ENCODE measurements at places on chromosomes 11 and 22. TPM values are rescaled to one million over a fixed set of nuclear protein-coding genes. Genes with fewer than 3 reads are reported as not detected.

GRCh38 chr11:117992620-117993019 is 6.4 kb downstream of the IL10RA start:
- H3K36me3 ChIP-seq: peaks cover 59% of the 10 kb centered on the region
- H3K27ac ChIP-seq: no peak overlapping the region
- no peak for DNase-seq
- no peaks in the 10 kb centered on the region for H3K27me3 ChIP-seq
- H3K4me1 ChIP-seq: peaks cover 20% of the 10 kb centered on the region

- peak overlapping the region; percentile 19 for H3K27ac ChIP-seq
- no peak for DNase-seq
- no peak overlapping the region for H3K4me3 ChIP-seq
- H3K4me1 ChIP-seq: no peaks in the 10 kb centered on the region
- no peaks in the 10 kb centered on the region for H3K27me3 ChIP-seq
- H3K36me3 ChIP-seq: no peaks in the 10 kb centered on the region
Measured at GRCh38 chr11:46216019-46216764, 61.3 kb upstream of the CREB3L1 start.

DNA sequence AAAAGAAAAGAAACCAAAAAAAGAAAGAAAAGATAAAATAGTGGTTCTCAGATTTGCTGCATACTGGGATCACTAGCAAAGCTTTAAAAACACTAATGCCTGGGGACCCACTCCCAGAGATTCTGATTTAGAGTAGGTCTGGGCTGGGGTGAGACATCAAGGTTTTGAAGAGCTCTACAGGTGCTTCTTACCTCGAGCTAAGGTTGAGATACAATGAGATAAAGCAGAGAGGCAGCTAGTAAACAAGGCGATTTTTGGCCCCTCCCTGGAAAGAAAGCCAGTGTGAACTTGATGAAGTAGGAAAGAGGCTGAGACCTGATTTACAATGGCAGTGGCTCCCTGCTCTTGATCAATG is 327.6 kb upstream of the CCDC90B start:
- H3K4me3 ChIP-seq: no peak overlapping the region
- no peaks in the 10 kb centered on the region for H3K4me1 ChIP-seq
- DNase-seq: no peak
- no peaks in the 10 kb centered on the region for H3K27me3 ChIP-seq

DNA sequence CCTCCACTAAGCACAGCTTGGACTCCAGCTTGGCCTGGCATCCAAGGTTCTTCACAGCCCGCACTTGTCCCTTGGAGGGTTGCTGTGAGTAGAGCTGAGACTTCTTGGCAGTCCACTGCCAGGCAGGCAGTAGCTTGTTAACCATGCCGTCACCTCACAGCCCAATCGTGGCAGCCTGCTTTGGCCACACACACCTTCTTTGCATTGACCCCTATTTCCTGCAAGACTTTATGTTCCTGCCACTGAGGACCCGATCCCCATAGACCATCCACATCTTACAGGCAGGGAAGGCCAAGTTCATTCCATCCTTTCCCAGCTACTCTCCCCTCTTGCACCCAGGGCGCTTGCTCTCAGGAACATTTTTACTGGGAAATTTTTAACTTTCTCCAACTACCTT is 2.5 kb upstream of the PYGM start:
- peak overlapping the region; percentile 82 for H3K27ac ChIP-seq
- H3K36me3 ChIP-seq: peaks cover 75% of the 10 kb centered on the region
- H3K4me3 ChIP-seq: no peak overlapping the region
- DNase-seq: no peak
- peaks cover 60% of the 10 kb centered on the region for H3K4me1 ChIP-seq

Gene RAPSN
- polyA plus RNA-seq: 0.53 TPM

Gene TIMP3
- polyA plus RNA-seq: 19.7 TPM

Gene SCGB1C1
- polyA plus RNA-seq: not detected
